Activated CD4-positive, alpha-beta T cell treated with anti-CD3 and anti-CD28 coated beads, Interleukin-2, amount 10 ng/mL, durations not matched to agents 24 days and 14 days (primary cell): ENCODE measurements at places on chromosomes 11 and 22. TPM values are rescaled to one million over a fixed set of nuclear protein-coding genes. Genes with fewer than 3 reads are reported as not detected.

GRCh38 chr22:24503137-24503842, 8.2 kb downstream of the UPB1 start:
- peak; percentile 85 for DNase-seq

DNA sequence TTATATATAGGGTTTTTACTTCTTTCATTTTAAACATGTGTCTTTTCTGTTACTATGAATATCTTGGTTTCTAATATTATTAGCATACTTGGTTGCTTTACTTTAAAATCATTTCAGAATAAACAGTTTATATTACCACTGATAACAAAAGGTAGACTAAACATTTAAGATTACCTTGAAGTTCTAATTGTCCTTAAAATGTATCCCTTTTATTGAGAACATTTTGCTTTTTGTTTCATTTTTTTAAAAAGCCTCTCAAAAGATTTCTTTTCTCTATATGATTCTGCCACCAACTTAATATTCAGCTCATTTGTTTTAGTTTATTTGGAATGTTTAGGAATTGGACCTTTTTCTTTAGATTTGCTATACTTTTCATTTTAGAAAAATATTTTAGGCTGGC, 39.6 kb downstream of the MED15 start:
- DNase-seq: no peak

- DNase-seq: peak; percentile 70
Measured at GRCh38 chr22:26430600-26430999, 1.5 kb downstream of the ASPHD2 start.

DNA sequence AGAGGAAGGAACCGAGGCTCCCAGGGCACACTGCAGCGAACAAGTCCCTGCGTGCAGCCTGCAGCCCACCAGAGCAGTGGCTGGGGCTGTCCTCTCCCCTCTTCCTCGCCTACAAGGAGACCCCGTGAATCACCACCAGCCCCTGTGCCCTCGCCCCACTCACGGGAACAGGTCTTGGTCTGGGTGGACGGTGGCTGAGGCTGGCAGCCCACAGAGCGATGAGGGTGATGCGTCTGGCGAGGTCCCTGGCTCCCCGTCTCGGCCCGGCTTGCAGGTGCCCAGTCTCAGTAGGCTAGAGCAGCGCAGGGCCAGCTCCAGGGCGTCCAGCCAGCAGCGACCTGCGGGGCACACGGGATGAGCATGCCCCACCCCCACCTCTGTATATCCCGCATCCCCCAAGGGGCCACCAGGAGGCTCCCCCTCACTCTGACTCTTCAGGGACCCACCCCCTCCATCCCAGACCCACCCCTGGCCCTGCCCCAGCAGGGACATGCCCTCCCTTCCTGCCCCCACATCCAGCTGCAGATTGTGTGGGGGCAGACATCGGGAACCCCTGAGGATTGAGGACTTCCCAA, 50.5 kb upstream of the CARS1 start:
- no peak for DNase-seq

GRCh38 chr11:79209540-79210266, 231.1 kb downstream of the TENM4 start:
- DNase-seq: no peak

- no peak for DNase-seq
Measured at GRCh38 chr11:118785362-118785761, 5.6 kb downstream of the DDX6 start.

- DNase-seq: no peak
Measured at GRCh38 chr11:34495724-34496377, 17.7 kb downstream of the ELF5 start.

C22orf31 gene
- total RNA-seq: not detected in 2 replicates

GRCh38 chr11:2515401-2516275, 70.8 kb downstream of the KCNQ1 start:
- DNase-seq: no peak

DNA sequence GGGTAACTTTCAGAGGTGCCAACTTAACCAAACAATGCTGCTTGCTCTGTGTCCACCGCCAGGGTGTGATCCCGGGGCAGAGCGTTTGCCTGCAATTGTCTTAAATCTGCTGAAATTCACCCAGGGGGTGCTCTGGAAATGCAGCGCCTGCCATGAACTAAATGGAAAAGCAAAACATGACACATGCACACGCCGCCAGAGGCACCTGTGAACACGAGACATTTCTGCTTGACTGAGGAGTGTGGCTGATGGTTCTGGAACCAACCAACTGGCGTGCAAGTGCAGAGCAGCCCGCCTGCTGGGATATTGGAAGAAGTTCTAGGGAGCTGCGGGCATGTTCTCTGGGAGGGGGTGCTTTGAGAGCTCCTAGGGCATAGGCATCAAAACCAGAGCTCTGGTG, 30.4 kb downstream of the DSCAML1 start:
- DNase-seq: no peak

SLC5A4 gene
- total RNA-seq: not detected in 2 replicates

ARHGEF12 gene
- 20.0 and 20.3 TPM in 2 replicates for total RNA-seq

GRCh38 chr22:37300551-37301017, 18.3 kb downstream of the CYTH4 start:
- peak; percentile 85 for DNase-seq

DNA sequence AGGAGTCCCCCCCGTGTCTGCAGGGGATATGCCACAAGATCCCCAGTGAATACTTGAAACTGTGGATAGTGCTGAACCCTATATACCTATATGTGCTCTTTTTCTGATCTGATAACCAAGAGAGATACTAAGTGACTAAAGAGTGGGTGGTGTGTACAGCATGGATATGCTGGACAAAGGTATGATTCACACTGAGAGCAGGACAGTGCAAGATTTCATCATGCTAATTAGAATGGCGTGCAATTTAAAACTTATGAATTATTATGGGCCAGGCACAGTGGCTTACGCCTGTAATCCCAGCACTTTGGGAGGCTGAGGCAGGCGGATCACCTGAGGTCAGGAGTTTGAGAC, 90.2 kb upstream of the ALKBH3 start:
- DNase-seq: no peak

TP53AIP1 gene
- not detected in 2 replicates for total RNA-seq
